ENCODE measurements at places on chromosomes 2 and 18.

DNA sequence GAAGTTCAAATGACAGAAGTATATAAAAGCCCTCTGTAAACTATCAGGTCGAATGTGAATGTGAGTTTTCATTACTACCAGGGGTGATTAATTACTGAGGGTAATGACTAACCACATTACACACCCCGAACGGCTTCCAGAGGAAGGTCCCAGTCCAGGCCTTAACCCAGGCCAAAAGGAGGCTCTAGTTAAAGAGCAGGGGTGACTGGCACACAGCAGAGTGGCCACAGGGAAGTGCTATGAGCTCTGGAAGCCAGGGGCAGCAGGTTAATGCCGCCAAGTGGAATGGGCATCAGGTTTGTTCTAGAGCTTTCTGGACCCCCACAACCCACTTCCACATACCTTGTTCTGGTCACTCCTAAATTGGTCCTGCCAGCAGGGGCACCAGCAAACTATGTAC lies 87.7 kb downstream of the BCL11A start:
- DNase-seq: no peak

DNA sequence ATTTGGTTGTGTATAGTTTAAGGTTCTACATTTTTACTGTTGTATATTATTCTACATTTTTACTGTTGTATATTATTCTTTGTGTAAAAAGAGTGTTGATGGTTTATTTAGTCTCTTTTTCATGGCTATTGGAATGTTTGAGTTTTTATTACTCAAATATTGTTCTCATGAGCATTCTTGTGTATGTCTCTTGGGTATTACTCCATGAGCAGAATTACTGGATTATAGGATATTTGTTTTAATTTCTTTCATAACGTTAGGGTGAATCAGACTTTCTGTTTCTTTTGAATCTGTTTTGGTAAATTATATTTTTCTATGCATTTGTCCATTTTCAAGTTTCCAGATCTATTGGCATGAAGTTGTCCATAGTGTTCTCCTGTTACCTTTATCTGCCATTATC lies 111.6 kb downstream of the DYNAP start:
- DNase-seq: no peak

DNA sequence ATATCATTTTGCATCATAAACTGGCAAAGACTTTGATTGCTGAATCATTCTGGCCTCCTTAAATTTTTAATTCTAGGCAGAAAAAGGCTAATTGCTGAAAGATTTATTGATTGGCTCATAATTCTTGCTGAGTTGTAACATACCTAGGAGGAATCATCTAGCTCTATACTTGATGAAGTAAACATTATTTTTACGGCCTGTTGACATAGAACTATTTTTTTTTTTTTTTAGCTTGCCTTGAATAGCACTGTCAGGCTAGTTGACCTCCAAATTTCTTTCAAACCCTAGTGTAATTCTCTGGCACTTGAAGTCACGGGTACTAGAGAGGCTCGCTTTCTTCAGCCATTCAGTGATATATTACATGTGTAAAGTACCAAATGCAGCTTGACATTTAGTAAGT lies 2.8 kb downstream of the SERPINB12 start:
- no peak for DNase-seq

GRCh38 chr2:10424051-10424450 lies 24.1 kb downstream of the ODC1 start:
- DNase-seq: no peak

All from COR-L47 (cell line).